ENCODE measurements at places on chromosomes 11 and 22.

- no peak for DNase-seq
Observed at GRCh38 chr11:15418921-15419320, 304.2 kb downstream of the INSC start.

DNA sequence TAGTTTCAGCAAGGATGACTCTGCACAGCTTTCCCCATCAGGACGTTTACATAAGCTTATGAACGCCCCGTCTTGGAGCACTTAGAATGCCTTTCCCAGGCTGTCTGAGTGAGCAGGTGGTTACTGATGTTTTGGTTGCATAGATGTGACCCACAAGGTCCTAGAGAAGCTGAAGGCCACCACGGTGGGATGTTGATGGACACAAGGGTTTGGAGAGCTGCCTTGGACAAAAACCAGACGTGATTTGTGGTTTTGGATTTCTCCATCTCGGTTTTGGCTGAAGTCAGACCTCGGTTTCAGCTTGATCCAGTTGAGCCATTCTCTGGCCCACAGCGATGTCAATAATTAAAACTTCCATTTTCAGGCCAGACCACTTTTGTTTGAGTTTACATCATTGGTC, 151.9 kb downstream of the LDLRAD3 start:
- no peak for DNase-seq

DNA sequence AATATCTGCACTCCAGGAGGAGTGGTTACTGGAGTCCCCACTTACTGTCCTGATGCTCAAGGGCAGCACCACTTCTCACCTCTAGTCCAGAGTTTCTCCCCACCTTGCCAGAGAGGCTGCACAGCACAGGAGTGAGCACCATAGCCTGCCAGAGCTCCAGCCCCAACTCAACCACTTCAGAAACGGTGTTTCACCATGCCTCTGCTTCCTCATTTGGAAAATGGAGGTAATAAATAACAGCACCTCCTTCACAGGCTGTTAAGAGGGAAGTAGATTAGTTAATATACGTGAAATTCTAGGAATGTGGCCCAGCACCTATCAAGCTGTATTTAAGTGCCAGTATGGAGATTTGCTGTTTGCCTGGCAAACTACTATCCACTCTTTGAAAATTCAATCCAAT, 63.0 kb downstream of the GALNT18 start:
- no peak for DNase-seq

DNA sequence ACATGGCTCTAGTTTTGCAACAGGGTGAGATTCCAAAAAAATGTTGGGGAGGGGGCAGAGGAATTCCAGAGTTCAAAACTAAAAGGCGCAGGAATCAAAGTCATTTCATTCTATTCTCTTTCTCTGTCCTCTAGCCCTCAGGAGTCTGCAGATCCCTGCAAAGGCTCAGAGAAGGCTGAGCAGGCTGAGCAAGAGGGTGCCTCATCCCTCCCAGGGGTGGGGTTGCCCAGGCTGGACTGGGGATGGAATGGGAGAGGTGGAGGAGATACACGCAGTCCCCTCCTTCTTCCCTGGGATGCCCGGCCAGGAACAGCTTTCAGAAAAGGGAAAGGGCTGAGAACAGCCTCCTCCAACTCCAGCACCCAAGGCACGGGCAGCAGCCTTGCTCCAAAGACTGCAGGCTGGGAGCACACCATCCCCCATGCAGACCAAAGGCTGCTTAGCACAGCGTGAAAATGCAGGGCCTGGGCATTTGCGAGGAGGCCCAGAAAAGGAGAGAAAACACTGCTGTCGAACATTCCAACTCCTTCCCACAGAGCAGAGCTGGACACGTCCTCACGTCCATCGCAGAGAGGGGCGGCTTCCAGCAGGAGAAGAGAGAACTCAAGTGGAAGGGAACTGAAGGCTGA, 51.8 kb downstream of the MN1 start:
- no peak for DNase-seq

DNA sequence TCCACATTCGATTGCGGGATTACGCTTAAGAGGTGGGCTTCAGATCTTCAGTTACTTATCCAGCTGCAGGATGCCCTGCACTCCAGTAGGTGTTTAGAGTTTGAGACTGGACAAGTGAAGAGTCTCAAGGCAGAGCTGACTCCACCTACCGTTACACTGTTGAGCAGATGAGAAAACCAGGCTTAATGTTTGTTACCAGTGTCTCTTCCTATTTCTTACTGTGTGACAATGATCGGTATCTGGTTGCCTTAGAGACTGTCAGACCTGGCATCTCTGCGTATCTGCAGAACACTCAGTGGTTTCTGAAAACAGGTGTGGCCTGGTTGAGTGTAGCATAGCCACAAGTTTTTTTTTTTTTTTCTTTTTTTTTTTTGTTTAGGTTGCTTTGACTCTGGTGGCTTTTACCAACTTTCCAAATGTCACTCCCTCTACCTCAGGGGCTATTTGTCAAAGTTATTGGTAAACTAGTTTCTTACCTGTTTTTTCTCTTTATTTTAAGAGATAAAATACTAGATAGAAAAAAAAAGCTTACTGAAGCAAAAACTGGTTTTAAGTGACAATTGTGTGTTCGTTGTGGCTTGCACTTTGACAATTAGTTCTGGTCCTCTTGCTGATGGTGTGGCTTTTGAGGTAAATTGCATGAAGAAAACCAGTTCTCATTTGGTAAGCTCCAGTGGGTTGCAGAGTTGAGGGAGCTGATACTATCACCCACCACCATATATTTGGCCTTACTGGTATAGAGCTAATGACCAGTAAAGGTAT, 284.8 kb downstream of the ETS1 start:
- peak; percentile 95 for DNase-seq

DNA sequence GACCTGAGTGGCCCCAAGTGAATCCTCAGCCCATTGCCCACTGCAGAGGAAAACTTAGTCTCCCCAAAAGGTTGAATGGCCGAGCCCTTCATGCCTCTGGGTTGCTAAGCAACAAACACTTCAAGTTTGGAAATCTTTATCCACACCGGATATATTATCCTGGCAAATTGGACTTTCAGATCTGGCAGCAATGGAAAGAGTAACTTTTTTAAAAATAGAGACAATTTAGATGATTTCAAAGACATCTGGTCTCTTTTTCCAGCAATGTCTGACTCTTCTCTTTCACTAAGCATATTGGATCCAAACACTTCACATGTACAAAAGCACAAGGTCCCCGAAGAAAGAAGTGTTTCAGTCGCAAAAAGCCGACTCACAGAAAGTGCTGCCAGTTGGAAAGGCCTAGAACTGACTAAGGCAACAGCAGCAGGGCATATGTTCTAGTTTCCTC, 505.3 kb downstream of the SOX6 start:
- no peak for DNase-seq

- no peak for DNase-seq
Observed at GRCh38 chr11:116427903-116428637, 344.7 kb downstream of the BUD13 start.

DNA sequence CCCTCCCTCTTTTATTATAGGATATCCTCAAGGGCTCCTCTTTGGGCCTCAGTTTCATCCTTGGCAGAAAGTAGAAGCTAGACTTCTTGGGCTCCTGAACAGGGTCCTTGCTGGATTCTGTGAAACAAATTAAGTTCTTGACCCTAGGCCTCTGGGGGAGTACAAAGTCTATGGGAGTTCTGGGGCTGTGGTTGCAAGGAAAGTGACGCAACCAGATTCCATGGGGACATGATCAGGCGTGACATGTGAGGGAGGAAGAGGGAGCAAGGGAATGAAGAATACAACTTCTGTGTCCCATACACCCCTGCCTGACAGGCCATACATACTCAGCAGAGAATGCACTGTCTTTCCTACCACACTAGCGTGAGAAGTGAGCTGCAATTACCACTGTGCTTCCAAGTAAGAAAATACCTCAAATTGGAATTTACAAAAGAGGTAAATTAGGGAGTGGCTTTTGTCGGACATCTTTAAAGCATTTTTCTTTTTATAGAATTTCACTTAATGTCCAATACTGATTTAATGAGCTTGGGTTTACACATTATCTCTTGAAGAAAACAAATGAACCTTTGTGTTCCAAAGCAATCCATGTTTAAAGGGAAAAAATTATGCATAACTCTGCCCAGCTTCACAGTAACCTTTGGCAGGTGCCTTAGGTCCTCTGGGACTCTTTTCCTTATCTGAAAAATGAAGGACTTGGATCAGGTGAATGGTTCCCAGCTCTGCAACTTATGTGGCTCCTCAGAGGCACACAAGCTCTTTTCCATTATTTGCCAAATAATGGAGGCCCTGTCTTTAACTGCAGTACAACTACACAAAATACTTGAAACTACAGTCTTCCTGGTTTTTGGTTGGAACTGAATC, 38.9 kb downstream of the LIMK2 start:
- DNase-seq = no peak

- DNase-seq = peak; percentile 55
Observed at GRCh38 chr11:48109046-48109666, 107.5 kb upstream of the OR4B1 start.

GRCh38 chr22:24424001-24424900, 3.1 kb upstream of the ADORA2A start:
- DNase-seq = no peak

DNA sequence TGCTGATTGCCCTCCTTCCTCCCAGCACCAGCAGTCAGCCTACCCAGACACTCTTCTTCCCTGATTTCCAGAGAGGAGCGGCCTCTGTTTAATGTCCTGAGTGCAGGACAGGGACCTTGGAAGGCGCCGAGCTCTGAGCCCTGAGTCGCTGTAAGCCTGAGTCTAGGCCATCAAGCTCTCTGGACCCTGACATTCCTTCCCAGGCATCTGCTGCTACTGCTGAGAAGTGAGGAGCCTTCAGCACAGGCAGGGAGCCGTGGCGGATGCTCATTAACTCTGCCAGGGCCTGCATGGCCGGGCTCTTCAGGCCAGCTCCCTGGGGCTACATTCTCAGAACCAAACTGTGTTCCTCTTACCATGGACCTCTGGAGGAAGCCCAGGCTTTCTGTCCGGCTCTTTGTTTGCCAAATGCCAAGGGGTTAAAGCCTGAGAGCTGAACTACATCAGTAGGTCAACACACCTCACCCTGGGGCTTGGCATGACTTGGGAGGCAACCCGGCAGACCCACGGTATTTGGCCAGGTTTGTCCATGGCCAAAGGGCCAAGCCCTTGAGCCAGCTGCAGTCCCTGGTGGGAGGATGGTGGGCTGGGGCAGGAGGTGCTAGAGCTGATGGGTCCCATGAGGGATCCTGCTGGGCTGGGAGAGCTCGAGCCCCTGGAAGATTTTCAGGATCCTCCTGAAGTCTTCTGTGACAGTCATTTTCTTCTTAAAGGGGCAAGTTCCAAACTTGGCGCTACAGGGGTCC, 721.4 kb downstream of the BRD1 start:
- no peak for DNase-seq

Measured in activated CD4-positive, alpha-beta T cell treated with anti-CD3 and anti-CD28 coated beads, Interleukin-2, amount 50 U/mL, for 16 hours (primary cell).